ENCODE measurements at places on chromosomes 11 and 22.

DNA sequence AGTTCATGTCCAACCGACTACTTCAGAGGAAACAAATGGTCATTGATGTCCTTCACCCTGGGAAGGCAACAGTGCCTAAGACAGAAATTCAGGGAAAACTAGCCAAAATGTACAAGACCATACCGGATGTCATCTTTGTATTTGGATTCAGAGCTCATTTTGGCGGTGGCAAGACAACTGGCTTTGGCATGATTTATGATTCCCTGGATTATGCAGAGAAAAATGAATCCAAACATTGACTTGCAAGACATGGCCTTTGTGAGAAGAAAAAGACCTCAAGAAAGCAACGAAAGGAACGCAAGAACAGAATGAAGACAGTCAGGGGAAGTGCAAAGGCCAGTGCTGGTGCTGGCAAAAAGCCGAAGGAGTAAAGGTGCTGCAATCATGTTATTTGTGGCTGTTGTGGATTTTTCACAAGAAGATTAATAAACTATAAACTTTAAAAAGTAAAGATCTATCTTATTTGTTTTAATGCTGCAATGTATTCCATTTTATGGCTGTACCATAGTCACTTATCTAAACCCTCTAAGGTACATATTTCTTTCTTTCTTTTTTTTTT, 20.1 kb upstream of the HIPK3 start:
- DNase-seq, result no peak

DNA sequence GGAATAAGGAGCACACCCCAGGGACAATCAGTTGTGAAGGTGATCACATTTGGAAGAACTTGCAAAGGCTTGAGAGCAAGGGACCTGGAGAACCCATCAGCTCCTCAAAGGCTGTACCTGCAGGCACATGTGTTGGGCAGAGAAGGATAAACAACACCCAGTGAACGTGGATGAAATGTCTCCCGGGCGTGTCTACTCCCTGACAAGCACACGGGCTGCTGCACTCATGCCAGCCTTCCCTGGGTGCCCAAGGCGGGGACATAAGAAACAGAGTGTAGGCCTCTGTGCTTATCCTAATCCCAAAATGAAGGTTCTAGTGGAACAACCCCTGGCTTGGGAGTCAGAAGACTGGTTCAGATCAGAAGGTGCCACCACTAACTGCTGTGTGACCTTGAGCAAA, 46.7 kb downstream of the DSCAML1 start:
- DNase-seq, result no peak

DNA sequence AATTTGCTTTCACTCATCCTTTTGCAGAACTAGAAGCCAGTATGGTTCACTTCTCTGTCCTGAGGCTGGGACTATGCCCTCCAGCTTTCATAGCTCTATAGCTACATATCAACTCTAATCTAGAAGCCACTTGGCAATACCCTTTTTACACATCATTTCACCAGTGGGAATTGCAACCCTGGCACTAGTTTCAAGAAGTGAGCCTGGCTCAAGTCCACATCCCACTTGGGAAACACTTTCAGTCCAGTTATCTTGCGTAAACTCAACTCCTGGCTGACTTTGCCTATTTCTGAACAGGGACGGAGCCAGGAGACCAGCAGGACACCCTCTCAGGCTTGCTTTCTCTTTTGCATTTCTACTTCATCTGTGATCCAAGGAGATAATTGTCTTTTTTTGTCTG, 19.9 kb upstream of the FAT3 start:
- DNase-seq, result no peak

DNA sequence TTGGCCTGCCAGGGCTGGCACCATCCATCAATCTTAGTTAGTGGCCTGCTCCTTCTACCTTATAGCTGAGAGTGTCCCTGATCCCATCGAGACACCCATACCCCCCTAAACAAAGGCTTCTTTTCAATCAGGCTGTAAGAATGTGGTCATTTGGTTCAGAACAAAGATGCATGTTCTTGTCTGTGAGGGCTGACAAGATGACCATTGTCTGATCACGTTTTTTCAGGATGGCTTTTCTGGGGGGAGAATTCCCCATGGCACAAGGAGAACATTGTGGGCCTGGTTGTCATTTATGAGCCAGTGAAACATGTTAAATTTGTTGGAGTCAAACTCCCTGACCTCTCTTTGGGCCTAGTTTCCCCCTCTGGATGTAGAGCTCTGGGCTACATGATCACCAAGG, 160.4 kb downstream of the INSC start:
- no peak for DNase-seq

DNA sequence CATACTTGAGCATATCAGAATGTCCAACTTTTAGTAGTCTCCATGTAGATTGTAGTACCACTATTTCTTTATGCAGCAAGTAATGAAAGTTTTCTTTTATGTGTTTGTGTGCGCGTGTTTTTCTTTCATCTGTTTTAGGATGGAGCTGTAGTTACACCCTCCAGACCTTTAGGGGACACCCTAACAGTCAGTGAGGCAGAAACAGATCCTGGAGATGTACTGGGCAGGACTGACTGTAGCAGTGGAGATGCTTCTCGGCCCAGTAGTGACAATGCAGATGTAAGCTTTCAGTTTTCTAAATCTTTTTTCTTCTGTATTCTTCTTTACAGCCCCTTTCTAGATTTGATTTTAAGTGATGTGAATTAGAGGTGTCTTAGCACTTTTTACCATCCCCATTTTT, 79.9 kb upstream of the GRIK4 start:
- DNase-seq, result no peak
